AG10803 (cell line): ENCODE measurements at places on chromosomes 7 and 10.
A peak's percentile ranks its signal among the peaks of the same experiment; 100 is the strongest.

GRCh38 chr7:22651534-22652243 lies 75.3 kb upstream of the IL6 start:
- peak; percentile 70 for DNase-seq

DNA sequence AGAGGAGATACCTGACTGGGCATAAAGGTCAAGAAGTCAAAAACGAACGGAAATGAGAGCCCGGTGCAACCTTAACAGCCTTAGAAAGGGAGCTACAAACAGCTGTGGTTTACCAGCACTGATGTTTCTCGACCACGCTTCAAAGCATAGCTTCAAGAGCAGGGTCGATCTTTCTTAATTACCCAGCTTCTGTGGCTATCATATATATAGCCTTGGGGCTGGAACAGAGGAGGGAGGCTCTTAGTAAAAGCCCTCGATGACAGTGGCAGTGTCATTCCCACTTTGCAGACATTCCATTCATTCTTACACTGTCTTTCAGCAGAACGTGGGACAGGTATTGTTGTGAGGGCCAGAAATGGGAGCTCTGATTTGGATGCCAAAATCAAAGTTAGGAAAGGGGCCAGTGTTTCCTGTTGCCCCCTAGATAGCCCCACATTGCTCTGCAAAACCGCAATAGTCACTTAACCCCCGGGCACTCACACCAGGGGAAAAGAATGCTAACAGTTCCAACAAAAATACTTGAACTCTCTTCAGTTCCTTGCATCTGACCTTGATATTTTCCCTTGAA lies 141.5 kb downstream of the MTPAP start:
- peak; percentile 13 for DNase-seq

DNA sequence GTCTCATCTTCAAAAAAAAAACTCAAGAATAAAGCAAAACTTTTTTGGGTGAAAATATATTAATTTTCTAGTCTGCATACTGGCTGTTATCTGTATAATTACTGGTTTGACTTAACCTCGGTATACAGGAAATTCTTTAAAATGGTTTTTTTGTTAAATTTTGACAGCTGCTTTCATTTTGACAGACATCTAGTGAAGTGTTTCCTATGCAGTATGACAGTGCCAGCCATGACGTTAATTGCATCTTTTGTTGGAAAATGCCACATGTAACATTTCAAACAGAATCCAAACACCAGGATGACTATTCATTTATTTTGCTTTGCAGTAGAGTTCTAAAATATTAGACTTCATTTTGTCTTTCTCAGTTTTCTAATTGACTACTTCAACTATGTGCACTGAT lies 460.4 kb downstream of the NXPH1 start:
- no peak for DNase-seq

DNA sequence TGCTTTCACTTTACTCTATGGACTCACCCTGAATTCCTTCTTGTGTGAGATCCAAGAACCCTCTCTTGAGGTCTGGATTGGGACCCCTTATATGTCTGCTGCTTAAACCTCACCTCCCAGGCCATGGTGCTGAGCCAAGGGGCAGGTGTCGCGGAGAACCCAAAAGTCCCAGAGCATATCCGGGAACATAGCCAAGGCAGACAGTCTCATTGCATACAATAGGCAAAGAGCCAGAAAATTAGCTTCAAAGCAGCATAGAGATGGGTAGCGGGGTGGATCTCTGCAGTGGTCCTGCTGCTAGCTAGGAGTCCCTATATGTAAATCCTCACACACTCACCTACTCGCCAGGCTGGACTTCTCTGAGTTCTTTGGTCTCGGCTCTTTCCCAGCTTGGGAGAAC lies 5.5 kb downstream of the CCL24 start:
- DNase-seq, result no peak

DNA sequence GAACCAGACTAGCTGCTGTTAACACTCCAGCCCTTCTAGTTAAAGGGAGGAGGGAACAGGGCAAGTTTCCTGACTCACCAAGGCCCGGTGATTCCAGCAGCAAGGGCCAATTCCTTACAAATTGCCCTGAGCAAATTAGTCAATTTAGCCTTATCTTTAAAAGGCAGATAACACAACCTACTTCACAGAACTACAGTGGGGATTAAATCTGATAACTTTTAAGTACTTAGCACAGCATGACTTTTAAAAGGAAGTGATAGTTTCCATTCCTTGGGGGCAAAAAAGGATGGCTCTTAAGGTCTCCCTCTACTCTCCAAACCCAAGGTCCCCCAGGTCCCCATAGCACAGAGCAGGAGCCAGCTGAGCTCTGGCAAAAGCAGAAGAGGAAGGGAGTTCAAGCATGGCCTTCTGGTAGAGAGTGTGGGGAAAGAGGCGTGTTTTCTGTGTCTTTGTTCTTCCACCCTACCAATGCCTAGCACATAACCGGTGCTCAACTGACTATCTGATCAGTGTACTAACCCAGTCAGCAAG lies 4.0 kb downstream of the CDCA7L start:
- DNase-seq, result peak; percentile 22

GRCh38 chr7:32428546-32428945 lies 61.6 kb downstream of the LSM5 start:
- DNase-seq, result no peak

GRCh38 chr10:30491204-30491915 lies 57.4 kb downstream of the MAP3K8 start:
- DNase-seq, result peak; percentile 54

DNA sequence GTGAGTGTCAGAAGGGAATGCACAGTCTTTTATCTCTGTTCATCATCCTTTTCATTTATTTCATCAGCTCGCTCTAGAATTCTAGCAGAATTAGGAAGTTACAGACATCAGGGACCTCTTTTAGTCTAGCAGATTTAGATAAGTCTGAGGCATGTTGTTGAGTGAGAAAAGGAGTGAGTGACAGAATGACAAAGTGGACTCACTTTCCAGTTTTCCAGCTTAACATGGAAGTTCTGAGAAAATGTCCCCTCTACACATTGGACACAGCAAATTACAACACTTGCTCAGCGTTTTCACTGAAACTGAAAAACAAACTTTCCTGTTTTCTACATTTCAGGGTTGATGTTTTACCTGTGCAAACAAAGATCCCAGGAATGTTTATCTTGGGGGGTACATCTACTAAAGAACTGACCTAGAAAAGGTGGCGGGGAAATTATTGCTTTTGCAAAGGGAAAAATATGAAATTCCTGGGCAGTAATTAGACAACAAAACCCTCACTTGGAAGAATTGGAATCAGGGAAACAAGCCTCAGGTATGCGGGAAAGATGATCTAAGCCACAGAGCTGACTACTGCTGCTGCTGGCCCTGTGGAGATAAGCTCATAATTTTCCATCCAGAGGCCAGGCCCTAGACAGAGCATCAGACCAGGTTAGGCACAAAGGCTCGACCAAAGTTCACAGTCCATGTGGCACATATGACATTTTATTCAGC lies 14.6 kb upstream of the CYP3A5 start:
- DNase-seq, result no peak

DNA sequence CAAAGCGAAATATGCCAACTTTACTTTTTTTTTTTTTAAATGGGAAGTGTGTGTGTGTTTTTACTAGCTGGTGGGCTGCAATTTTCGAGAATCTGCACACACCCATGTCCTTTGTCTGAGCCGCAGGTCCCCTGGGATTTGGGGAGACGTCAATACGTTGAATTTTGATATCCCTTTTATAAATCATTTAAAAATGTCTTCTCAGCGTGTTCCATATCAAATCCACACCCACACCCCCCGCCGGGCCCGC lies 404 bp upstream of the FMC1 start:
- DNase-seq, result no peak

DNA sequence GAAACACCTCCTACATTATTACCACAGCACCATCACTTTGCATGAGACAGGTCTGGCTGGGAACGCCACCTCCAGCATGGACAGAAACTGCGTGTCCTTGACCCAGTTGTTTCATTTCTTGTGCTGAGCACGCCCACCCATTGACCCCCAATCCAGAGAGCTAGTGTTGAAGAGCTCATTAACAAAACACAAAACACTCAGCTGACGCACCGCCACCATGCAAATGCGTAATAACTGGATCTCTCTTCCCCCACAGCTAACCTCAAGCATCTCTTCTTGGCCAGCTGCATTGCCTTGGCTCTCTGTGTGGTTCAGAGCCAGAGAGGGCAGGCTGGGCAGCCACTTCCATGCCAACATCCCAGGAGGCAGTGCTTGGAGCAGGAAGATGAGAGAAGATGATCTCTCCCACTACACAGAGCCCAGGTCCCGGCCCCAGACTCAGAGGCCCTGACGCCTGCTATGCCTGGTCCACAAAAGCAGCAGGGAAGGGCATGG lies 173.5 kb downstream of the PLXNA4 start:
- DNase-seq, result peak; percentile 95

DNA sequence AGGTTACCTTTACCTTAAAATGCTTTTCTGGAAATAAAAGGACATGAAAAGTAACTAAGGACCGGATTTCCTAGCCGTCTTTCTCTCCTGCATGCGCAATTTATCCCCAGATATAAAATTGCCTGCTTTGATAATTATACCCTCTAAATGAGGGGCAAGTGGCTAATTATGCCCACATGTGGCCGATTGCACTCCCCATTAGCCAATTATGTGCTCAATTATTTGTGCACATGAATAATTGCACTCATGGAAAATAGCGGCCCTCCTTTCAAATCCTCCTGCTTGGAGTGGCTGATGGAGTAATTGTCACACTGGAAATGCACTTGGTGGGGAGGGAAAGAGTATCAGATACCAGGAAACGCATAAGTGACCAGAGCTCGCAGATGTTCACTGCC lies 66.4 kb upstream of the ATRNL1 start:
- DNase-seq, result no peak

GRCh38 chr7:40234046-40234445 lies 99.2 kb downstream of the SUGCT start:
- DNase-seq, result no peak

DNA sequence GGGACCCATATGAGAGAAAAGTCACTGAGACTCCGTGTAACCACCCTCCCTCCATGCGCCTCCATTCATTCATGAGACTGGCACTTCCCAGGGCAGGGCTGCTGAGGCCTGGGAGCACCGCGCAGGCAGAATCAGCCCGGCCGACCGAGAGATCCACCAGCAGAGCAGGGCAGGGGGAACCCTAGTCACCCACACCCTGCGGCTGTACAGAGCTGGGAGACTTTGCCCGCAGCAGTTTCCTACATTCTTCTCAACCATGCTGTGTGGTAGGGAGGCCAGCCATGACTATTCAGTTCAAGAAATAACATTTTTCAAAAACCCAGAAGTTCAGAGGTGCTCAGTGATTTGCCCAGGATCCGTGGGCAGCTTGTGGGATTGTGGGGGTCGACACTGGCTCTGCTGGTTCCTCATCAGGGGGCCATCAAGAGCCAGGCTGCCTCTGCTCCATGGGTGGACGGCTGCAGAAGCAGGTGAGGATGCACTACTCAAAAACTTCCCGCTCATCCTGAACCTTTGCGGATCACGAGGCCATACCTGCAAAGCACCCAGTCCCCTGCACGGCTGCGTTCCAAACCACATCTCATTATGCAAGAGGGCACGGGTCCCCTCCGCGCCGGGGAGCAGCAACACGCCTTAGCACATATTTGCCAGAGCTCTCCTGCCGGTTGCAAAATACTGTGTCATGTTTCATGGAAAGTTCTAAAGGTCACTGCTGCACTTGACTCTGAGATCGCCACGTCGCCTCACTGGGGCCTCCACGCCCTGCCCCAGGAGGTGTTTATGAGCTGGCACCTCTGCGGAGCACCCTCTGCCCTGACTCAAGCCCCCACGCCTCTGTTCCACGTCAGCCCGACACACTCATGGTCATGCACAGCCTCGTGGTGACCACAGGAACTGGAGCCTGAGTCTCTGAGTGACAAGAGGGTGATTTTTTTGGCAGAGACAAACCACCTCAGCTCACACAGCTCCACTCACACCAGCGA lies 132.0 kb downstream of the PRKAG2 start:
- peak; percentile 54 for DNase-seq

DNA sequence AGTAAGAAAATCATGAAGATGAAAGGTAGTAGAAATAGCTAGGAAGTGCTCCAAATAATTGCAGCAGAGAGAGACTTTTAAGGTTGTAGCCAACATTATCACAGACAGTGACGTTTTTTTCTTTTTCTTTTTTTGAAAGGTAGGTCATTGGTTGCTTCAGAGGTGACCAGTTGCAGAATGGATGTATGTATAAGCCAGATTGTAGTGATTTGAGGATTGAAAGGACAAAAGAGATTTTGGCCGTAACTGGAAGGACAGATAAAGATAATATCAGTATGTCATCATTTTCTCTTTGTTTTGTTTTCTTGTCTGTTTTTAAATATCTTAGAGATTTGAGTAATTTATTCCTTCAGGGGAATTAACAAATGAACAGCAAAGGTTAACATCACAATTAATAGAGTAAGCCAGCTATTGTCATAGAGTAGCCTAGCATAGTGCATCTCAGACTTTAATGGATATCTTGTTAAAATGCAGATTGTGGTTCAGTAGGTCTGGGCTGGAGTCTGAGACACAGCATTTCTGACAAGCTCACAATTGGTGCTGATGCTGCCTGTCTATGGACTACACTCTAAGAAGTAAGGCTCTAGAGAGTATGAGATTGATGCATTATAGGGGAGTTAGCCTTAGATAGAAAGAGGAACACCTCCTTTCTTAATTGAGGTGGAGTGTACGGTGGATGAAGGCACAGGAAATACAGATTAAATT lies 28.3 kb downstream of the CDK13 start:
- DNase-seq, result no peak

DNA sequence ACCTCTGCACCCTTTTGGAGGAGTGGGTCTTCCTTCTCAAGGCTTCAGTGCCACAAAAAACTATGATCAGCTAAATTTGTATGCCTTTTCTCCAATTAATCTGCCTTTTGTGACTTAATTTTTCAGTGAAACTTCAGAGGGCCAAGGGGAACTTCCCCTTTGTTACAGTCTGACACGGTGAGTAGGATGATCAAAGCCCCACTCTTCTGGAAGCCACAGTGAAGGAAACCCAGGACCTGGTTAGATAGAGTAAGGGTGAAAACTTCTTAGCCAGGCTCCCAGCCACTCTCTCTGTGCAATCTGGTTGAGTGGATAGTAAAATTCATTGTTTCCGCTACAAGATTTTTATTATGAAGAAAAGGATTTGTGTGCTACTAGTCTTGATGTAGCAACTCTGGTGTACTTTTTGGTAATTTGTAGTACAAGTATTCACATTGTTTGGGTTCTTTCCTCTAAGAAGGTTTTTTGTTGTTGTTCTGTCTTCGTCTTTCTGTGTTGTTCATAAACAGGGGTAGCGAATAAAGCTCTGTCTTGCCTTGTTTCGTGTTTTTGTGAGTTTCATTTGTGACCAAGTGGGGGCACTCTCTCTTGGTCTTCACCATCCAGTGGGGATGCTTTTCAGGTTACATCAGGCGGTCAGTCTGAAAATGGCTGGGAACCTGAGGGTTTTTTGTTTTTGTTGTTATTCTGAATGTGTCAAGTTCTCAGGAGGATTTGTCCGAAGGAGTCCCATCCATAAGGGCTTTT lies 268.5 kb upstream of the NPSR1 start:
- no peak for DNase-seq

DNA sequence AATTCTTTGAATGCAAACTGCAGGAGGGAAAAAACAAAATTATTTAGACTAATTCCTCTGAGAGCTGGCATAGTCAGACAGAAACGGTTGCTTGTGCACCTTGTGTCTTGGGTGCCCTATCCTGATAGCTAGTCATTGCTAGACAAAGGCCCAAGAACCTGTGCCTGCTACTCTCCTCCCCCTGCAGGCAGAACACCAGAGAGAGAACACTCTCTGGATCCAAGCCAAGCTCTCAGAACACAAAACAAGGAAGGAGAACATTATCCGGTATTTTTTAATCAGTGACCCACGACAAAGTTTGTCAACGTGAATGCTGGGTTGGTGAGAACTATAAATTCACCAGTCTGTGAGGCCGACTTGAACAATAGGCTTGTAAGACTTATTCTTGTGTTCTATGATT lies 18.8 kb upstream of the PPP1R9A start:
- no peak for DNase-seq

- no peak for DNase-seq
Measured at GRCh38 chr10:96626795-96627194, 40.0 kb upstream of the TM9SF3 start.
